ENCODE measurements at places on chromosomes 11 and 22.

DNA sequence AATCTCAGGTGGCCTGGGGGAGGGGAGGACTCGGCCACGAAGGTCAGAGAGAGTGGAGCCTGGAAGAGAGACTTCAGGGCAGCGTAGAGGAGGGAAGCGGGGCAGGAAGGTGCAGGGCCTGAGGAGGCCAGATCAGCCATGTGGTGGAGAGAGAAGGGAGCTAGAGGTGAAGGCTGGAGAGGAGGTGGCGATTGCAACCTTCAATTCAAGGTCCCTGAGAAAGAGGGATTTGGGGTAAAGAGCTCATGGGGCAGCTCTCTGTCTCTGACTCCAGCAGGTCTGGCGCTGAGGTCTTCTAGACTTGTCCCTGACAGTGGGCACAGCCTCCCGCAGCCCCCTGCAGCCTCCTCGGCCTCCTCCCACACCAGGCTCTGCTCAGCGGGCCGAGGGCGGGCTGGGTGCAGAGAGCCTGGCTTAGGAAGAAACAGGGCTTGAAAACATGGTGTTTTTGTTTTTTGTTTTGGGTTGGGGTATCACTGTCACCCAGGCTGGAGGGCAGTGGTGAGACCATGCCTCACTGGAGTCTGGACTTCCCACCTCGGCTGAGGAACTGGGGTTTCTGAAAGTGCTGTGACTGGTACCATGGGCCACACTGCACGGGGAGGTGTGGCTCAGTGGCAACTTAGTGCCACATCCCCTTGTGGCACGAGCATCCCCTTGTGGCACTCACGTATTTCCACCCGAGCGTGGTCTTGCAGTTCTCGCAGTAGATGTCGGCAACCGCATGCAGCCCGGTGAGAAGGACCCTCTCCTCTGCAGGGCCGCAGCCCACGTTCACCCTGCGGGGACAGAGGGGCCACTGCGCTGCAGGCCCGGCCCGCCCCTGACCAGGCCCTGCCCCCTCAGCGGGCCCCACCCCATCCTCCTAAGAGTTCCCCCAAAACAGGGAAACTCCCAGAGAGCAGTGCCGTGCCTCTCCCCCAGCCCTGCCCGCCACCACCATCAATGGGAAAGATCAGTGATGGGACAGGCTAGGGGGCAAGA lies 32.6 kb downstream of the YPEL1 start:
- DNase-seq, result no peak

DNA sequence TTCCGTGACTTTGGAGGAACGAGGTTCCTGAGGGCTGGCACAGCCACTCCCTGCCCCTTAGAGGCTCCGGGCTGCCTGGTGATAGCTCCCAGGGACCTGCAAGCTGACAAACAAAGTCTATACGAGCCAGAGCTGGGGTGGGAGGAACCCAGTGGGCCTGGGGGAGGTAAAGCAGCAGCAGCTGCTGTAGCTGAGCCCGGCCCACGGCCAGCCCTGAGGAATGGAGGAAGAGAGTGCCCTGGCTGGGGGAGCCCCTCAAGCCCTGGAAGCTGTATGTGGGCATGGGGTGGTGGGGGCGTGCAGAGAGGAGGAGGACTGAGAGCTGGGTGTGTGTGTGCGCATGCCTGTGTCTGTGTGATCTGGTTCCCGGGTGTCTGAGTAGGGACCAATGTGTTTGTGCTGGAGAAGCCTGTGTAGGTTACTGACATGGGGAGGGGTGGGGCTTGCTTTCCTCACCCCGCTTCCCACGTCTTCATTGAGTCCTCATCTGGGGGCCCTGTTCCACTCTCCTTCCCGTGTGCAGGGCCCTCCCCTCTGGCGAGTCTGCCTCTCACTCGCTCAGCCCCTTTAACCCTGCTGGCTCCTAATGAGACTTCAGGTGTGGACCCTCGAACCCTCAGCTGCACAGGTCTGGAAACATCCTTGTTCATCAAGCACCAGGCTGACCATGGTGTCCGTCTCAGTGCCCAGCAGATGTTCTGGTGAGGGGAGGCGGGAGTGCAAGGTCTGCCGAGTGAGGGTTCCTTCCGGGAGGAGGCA lies 10.8 kb downstream of the ST3GAL4 start:
- peak; percentile 76 for DNase-seq

- no peak for DNase-seq
These were observed 14.0 kb upstream of the POU2AF1 start for GRCh38 chr11:111393096-111393495.

DNA sequence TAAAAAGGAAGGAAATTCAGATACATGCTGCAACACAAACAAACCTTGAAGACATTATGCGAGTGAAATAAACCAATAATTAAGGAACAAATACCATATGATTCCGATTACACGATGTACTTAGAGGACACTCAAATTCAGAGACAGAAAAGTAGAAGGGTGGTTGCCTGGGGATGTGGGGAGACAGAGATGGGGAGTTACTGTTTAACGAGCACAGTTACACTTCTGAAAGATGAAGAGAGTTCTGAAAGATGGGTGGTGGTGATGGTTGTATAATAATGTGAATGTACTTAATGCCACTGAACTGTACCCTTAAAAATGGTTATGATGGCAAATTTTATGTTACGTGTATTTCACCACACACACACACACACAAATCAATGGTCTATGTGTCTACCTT lies 14.7 kb downstream of the ZBTB44 start:
- no peak for DNase-seq

DNA sequence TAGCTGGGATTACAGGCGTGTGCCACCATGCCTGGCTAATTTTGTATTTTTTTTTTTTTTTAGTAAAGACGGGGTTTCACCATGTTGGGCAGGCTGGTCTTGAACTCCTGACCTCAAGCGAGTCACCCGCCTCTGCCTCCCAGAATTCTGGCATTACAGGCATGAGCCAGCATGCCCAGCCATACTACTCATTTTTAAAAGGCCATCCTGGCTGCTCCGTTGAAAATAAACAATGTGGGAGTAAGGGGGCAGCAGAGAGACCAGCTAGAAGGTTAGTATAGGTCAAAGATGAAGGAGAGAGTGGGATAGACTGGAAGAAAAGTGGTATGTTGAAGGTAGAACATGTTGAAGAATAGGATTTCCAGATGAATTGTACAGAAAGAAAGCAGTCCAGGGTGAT lies 17.6 kb upstream of the LIN7C start:
- DNase-seq, result no peak

GRCh38 chr11:1130276-1131032 lies 27.3 kb upstream of the MUC5AC start:
- no peak for DNase-seq

DNA sequence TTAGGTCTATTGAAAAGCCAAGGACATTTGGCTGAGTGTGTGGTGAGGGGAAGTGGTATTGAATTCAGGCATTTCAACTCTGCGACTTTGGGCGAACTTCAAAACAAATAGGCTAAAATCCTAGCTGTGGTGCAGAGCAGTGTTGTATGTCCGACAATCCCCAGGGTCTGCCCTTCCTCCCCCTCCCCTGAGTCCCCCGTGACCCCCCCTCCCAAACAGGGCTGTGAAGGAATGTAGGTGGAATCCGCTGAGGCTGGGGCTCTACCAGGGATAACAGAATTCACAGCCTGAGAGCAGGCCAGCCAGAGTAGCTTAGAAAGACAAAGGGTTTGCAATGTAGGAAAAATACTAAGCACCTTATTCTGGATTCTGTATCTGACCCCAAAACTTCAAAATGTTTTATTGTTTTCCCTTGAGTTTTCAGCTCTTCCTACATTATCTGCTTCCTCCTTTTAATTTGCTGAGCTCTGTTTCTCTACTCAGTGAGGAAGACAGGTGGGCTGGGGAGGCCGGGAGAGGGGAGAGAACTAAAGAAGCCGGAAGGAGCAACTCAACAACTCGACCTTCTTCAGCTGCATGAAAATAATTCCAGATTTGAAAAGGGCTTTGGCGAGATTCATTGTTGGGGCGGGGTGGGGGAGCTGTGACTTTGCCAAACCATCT lies 315.2 kb downstream of the BLID start:
- no peak for DNase-seq

DNA sequence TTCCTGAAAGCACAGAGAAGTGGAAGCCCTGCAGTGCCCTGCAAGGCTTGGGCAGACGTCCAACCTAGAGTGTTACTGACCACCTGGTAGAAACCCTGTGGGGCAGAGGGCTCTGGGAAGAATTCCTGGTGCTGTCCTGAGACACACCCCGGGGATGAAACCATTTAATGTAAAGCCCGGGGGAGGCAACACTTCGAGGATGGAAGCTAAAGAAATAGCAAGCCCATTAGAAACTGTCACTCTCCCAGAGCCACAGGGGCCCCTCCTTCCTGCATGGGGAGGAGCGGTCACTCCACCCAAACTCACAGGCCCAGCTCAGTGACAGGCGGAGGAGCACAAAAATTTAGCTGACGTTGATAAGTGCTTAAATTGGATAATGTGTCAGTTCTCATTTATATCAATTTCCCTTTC lies 57.6 kb downstream of the NRXN2 start:
- DNase-seq, result no peak

GRCh38 chr22:32699686-32700085 lies 101.8 kb upstream of the TIMP3 start:
- no peak for DNase-seq

DNA sequence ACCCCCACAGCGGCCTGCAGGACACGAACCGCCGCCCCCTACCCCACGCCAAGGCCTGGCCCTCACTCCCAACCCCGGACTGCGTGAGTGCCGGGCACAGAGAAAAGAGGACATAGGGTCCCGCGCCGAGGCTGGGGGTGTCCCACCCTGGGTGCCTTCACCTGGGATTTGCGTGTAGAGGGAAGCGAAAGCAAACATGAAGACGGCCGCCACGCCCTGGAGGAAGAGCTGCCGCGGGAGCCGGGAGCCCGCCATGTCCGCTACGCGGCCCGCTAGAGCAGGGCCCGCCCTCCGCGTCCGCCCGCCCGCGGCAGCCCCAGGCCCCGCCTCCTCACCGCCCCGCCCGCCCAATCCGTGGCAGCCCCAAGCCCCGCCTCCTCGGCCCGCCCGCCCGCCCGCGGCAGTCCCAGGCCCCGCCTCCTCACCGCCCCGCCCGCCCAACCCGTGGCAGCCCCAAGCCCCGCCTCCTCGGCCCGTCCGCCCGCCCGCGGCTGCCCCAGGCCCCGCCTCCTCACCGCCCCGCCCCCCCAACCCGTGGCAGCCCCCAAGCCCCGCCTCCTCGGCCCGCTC lies at the start of gene LMF2:
TSS of gene LMF2 (minus strand) at position 282 of the 570 bp plus-strand sequence. CDS start at position 255, 27 bp downstream.
- peak; percentile 99 for DNase-seq

DNA sequence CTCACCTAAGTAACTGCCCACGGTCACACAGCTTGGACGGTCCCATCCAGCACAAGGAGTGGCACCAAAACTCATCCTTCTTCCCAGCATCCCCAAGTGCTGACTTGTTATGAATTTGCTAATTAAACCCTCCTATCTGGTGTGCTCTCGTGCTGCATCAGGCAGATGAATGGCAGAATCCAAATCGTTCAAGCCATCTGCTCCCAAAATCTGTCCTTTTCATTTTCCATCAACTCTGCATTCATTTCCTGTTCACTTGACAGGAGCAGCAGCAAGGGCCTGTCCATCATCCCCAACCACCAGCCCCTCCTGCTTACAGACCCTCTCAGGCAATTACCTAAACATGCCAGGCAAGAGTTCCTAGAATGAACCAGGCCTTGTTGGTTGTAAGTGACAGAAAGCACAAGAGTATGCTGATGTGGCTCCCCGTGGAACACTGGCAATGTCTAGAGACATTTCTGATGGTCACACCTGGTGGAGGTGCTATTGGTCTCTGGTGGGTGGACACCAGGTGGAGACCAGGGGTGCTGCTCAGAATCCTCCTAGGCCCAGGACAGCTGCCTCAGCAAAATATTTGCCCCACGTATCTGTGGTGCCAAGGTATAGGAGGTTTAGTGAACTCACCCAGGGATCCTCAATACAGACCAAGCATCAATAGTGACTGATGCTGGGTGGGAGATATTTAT lies 832.5 kb downstream of the TBC1D22A start:
- DNase-seq, result no peak

DNA sequence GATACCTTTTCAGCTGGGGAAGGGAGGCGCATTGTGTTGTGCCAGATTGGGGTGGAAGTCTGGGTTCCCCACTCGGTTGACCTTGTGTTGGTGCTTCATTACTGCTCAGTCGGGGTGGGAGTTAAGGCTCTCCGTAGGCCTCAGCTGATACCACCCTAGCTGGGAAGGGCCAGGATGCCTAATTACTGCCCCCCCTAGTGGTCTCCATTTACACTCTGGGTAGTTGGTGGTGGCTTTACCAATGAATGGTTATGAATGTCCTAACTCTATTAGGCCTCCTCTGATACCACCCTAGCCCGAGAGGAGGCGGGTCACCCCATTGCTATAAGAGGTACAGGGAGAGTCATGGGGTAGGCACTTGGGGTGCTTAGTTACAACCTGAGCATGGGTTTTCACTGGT lies 27.5 kb upstream of the HIKESHI start:
- no peak for DNase-seq

- DNase-seq, result no peak
These were observed 19.4 kb upstream of the MALAT1 start for GRCh38 chr11:65479184-65480145.

- no peak for DNase-seq
These were observed 121.2 kb upstream of the TIMP3 start for GRCh38 chr22:32680277-32680676.

DNA sequence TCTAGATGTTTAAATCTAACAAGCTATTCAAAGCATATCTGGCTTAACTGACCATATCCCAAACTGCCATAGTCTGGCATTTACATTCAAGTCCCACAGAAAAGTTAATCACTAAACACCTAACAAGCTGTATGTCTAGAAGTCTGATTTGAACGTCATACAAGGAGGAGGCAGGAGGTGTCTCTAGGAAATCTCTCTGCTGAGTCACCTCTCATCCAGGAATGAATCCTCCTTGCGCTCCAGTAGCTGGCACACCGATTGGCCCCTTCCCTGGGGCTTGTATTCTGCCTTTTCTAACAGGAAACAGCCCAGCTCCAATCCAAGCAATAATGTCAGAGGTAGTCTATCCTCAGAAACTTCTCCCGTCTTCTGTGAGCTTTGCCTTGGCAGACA lies 31.8 kb downstream of the FEZ1 start:
- DNase-seq, result no peak

Measured in spleen (tissue), 13 donors.